NCI-H524 treated with DMSO at 0.1 percent for 48 hours (cell line): ENCODE measurements at places on chromosomes 11 and 22.

- no peak for DNase-seq
These were observed 117.2 kb upstream of the IGLL5 start for GRCh38 chr22:22770280-22770871.

DNA sequence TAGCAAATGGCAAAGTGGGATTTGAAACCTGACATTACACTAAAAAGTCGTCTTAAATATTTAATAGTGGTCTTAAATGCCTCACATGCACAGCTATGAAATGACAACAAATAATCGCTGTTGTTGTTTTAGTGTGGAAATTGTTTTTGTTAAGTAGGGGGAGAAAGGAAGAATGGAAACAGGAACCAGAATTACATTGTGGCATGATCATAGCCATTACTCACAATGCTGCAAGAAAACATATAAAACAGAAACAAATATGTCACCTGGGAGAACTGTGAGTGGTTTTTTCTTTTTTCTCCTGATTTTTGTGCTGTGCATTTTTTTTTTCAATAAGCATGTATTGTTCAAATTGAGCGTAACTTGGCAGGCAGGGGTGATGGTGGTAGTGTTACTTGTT is 22.9 kb downstream of the FAM76B start:
- no peak for DNase-seq

DNA sequence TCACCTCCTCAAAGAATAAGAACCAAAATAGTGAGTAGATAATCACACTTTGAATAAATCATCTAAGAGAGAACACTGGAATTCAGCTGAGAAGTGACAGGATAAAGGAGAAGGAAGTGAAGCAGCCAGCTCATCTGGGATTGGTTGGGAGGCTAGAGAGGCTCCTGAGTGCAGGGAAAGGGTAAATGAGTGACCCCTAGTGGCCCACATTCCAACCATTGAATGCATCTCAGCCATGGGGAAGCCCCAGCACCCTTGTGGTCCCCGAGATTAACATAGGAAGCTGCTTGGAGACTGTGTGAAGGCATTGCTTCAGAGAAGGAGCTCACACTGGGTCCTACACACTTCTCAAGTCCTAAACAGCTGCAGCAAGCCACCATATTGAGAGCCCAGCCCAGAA is 82.3 kb downstream of the JRKL start:
- no peak for DNase-seq

GRCh38 chr11:36417154-36417553 is 92.9 kb downstream of the TRAF6 start:
- no peak for DNase-seq

- no peak for DNase-seq
These were observed 107.9 kb downstream of the C11orf58 start for GRCh38 chr11:16846305-16846704.

DNA sequence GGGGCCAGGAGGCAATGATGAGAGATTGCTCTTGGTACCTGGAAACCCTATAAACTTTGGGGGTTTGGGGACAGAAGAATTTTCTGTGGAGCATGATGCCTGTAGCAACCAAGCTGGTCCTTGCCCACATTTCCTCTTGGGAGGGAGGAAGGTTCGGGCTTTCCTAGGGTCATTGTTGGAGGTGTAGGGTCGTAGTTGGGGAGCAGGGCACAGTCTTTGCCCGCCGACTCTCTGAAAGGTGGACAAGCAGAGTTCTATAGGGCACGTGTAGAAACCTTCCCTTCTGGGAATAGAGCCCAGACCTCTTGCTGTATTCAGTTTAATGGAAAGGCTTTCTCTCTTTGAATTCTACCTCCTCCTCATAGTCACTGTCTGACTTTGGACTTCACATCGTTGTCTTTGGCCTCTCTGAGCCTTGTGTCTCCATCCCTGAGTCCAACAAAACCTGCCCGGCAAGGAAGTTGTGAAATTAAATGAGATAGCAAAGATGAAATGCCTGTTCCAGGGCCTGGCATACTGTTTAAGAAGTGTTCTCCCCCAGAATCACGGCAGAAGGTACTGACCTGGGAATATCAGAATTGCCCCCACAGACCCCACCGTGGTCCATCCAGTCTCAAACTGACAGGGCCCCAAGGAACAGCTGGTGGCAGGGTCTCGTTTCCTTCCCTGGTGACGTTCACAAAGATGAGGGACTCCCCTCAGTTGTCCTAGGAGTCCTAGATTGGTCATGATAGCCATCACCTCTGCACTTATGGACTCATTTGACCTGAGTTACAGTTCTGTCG is 1.6 kb downstream of the PRDM11 start:
- DNase-seq: no peak

DNA sequence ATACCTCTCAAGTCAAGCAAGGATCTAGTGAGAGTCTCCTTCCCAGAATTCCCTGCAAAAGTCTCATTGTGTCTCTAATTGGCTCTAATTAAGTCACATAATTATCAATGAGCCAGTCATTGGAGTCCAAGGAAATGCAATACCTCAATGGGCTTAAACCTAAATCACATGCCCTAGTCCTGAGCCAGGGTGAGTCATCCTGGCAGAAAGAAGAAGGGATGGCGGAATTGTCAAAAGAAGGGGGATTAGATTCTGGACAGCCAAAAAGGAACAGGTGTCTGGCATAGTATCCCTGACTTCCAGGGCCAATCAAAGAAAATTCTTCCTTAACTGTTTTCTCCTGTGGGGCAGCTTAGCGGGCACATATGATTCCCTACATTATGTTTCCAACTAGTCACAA is 25.1 kb upstream of the LDLRAD3 start:
- DNase-seq: no peak

DNA sequence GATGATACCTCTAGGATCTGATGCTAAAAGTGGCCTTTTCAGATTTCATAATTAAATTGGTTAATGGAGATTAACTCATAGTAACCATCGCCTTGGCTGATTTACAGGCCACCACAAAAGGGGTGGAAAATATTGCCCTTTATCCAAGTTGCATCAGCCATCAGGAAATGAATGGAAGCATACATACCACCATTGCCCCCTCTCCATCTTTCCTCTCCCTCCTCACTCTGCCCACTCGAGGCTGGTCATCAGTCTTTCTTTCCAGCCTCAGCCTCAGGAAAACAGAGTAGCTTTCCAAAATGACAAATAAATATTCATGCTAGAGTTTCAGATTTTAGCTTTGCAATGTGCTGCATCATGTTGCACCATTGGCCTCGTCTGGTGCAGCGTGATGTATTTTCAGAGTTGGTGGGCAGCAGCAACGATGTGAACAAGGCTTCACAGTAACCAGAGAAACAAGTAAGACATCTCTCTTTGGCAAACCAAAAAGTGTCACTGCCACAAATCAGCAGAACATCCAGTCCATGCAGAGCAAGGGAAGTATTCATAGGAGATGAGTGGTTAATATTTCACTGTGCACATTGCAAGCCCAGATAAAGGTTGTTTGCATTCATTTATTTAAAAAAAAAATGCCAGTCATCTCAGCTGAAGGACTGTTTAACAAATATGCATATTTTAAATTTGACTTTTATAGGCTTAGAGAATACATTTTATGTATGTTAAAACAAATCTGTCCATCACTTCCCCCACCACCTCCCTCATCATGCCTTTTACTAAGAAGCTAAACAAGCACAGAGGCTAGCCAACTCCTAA is 136.7 kb upstream of the FAT3 start:
- DNase-seq: no peak

GRCh38 chr22:28903080-28903479 is 19.7 kb downstream of the ZNRF3 start:
- DNase-seq: no peak

GRCh38 chr22:23530106-23530505 is 50.0 kb downstream of the IGLL1 start:
- no peak for DNase-seq

GRCh38 chr11:128775468-128775867 is 81.6 kb downstream of the FLI1 start:
- DNase-seq: no peak

GRCh38 chr22:43883012-43883661 is 8.7 kb downstream of the PNPLA5 start:
- DNase-seq: peak; percentile 20

DNA sequence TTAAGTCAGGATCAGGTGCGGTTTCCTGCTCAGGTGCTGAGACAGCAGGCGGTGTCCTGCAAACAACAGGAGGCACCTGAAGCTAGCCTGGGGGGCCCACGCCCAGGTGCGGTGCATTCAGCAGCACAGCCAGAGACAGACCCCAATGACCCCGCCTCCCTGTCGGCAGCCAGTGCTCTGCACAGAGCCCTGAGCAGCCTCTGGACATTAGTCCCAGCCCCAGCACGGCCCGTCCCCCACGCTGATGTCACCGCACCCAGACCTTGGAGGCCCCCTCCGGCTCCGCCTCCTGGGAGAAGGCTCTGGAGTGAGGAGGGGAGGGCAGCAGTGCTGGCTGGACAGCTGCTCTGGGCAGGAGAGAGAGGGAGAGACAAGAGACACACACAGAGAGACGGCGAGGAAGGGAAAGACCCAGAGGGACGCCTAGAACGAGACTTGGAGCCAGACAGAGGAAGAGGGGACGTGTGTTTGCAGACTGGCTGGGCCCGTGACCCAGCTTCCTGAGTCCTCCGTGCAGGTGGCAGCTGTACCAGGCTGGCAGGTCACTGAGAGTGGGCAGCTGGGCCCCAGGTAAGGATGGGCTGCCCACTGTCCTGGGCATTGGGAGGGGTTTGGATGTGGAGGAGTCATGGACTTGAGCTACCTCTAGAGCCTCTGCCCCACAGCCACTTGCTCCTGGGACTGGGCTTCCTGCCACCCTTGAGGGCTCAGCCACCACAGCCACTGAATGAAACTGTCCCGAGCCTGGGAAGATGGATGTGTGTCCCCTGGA is at the start of gene MYO7A:
MYO7A (plus strand) TSS at position 327 of the 772 bp plus-strand sequence. CDS start 2,389 bp downstream, outside the sequence.
- peak; percentile 33 for DNase-seq

GRCh38 chr11:67316882-67317204 is 13.5 kb downstream of the SSH3 start:
- no peak for DNase-seq

DNA sequence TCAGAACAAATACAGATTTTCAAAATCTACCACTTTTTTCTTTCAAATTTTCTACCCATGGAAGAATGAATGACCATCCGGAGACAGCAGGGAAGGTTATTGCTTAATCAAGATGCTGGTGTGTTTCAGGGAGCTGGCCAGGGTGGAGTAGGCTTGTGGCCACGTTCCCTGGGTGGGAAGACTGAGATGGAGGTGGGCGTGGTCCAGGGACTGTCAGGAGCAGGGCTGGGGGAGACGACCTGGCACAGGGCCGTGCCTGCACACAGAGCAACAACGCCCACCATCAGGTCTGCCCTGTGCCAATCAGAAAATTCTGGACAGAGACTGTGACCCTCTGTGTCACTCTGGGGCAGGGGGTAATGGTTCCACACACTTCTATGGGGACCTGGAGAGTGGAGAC is 7.1 kb upstream of the APOBEC3H start:
- no peak for DNase-seq

DNA sequence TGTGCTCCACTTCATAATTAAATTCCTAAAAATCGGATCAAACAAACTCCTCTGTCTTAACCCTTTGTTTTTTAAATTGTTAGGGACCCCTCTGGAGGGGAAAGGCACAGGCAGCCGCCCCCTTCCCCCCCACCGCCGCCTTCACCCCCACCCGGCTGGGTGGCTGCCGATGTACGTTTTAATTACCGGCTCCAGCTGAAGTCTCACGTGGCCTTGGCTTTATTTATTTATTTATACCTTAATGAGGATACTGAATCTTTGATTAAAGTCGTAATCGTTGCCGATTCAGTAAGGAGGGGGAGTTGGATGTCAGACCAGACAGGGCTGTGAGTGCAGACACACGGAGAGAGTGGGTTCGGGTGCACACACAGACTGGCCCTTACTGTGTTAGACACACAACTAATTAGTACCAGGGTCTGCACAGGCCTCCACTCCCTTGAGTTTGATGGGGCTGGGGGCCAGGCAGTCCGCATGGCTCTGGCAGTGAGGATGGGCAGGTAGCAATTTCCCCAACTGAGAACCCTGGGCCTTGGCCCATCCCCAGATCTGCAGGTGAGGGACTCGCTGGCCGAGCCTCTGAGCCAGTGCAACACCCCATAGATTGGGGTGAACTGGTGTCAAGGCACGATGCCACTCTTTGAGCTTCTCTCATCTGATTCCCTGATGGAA is 51.3 kb upstream of the NNMT start:
- DNase-seq: no peak
